ENCODE measurements at places on chromosomes 11 and 22.

GRCh38 chr11:125267548-125267947, 103.0 kb downstream of the PKNOX2 start:
- no peak for DNase-seq

DNA sequence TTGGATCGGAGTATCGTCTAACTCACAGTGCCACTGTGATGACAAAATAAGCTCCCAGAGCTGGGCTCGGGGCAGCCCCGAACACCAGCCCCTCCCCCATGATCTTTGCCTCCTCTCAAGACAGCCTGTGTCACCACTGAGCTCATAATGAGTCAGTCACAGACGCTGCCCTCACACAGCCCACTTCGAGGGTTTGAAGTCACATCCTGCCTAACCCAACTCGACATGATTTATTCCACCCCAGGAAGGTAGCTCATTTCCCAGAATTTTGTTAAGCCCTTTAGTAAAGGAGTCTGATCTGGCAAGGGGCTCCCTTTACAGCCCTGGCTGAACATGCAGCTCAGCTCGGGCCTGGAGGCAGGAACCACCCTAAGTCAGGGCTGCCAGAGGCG, 22.8 kb downstream of the MYH9 start:
- no peak for DNase-seq

DNA sequence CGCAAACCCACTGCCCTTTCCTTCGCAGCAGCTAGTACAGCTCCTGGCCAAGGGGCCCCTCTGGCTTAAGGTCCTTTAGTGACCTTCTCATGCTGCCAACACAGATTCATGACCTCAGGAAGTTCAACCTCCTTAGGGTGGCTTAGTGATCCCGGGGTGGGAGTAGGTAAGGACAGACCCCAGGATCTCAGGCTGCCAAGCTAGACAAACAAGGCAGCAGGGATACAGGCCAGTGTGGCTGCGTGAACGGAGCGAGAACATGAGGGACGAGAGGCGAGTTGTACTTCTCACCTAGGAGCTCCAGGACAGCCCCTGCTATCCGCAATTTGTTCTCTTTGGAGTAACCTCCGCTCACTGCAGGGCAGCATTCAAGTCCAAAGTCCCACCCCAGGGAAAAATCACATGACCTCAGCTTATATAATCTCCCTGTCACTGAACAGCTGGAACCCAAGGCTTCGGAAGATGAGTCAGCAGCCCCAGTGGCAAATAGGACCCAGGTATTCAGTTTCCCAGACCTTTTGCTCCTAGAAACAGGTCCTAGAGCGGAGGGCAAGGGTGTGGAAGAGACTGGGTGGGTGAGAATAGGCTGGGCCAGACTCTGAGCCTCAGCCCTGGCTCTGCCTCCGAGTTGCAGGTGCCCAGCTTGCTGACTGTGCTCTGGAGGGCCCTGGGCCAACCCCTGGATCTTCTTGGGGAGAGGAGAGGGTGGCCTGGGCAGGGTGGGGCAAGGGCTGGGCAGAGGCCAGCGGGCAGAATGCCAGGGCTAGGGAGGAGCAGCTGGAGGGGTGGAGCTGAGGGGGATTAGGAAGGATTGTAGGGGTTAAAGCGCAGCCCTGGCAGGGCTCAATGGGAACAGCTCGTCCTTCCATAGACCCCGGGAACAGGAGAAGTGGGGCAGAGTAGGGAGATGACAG, 13.1 kb downstream of the USP2 start:
- DNase-seq: no peak

GRCh38 chr22:26564181-26564580, 25.8 kb downstream of the TPST2 start:
- no peak for DNase-seq

- DNase-seq: no peak
These were observed 101.1 kb upstream of the FAT3 start for GRCh38 chr11:92123540-92123939.

DNA sequence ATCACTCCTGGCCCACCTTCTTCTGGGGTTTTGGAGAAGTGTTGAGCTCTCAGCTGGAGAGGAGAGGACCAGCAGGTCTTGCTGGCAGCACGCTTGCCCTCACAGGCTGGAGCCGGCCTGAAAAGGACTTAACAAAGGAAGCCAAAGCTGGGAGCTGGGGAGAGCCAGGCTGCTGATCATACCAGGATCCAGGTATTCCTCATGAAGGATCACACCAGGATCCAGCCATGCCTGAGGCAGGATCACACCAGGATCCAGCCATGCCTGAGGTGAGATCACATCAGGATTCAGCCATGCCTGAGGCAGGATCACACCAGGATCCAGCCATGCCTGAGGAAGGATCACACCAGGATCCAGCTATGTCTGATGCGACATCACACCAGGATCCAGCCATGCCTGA, 17.0 kb downstream of the MRGPRD start:
- DNase-seq: no peak

- DNase-seq: no peak
These were observed 86.8 kb downstream of the PDHX start for GRCh38 chr11:35003186-35003585.

DNA sequence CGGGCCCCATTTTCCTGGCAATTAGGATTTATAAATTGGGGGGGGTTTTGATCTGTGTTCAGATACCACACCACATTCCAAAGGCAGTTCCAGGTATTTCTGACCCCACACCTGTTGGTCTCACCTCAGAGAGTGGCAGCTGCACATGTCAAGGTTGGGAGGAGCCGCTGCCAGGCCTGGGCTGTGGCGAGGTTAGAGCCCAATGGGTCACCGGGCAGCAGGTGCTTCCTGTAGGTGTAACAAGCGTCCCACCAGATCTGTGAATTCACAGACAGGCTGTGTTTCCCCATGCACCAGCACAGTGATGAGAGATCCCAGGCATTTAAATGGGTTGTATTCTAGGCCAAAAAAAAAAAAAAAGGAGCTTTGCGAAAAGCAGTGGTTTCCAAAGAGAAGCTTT, 58.6 kb downstream of the CABIN1 start:
- DNase-seq: no peak

GRCh38 chr11:106998916-106999188, 19.4 kb downstream of the GUCY1A2 start:
- no peak for DNase-seq
